Heart right ventricle (tissue), 16 donors: ENCODE measurements at places on chromosomes 7 and 10. TPM values are rescaled to one million over a fixed set of nuclear protein-coding genes. Genes with fewer than 3 reads are reported as not detected.

TMEM236 gene
- total RNA-seq: 2.5 TPM

DNA sequence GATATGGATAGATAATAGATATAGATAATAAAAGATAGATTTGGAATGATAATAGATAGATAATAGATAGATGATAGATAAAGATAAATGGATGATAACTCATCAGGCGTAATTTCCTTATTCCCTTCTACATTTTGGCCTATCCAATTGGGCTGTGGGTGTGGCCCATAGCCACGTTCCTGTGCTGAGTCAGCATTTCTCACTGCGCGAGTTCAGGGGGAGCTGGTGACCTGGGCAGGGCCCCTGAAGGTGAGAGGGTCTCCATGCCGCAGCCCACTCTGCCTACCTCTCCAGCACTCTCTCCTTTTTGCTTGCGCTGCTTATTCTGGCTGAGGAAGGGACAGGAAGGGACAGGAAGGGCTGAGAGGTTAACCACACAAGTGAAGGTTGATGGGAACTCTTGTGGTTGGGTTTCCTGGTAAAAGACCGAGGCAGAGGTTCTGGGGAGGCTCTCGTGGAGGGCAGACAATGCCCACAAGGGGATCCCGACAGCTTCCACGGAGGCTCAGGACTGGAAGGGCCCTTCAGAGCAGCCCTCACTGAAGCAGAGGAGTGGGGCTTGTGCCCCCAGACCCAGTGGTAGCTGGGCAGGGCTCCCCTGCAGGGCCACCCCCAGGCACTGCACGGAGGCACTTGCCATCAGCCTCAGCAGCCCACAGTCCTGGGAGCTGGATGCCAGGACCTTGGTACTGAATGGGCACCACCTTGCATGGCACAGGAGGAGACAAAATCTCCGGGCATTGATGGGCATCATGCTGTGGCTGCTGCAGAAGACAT is 247.3 kb upstream of the PITRM1 start:
- no peak for DNase-seq

CCDC136 gene
- 7.5 TPM for total RNA-seq

DNA sequence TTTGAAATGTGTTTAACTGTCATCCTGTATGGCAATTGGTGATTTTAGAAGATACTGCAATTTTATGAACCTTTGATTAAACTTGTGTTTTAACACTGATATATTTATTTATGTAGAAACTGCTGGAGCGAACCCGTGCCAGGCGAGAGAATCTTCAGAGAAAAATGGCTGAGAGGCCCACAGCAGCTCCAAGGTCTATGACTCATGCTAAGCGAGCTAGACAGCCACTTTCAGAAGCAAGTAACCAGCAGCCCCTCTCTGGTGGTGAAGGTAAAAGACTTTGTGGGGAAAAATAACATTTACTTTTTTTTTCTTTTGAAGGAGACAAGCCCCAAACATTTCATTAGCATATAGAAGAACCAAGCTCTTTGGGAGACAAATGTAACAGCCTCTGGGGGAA is 6.5 kb downstream of the ANLN start:
- no peak for DNase-seq

OR13A1 gene
- not detected for total RNA-seq

DNA sequence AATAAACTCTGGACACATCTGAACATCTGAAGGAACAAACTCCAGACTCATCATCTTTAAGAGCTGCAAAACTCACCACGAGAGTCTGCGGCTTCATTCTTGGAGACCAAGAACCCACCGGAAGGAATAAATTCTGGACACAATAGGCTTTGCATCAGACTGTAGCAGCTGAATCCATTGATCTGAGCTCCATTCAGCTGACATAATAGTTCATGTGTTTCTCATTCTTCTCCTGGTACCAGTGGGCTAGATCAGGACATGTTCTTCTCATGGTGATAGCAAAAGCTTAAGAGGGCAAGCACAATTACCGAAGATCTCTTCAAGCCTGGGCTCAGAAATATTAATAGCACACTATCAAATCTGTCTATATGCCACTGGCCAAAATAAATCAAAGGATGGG is 20.5 kb upstream of the GNAI1 start:
- DNase-seq: no peak

DNA sequence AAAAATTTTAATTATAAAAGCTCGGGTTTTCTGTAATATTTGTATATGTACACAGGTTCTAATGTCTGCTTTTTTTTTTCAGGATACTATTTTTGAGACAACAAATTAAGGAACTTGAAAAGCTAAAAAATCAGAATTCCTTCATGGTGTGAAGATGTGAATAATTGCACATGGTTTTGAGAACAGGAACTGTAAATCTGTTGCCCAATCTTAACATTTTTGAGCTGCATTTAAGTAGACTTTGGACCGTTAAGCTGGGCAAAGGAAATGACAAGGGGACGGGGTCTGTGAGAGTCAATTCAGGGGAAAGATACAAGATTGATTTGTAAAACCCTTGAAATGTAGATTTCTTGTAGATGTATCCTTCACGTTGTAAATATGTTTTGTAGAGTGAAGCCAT is 57.9 kb upstream of the BAMBI start:
- DNase-seq: no peak

FAM25G gene
- total RNA-seq: not detected

LFNG gene
- total RNA-seq: 9.2 TPM

- DNase-seq: no peak
These were observed 14.8 kb upstream of the WNT16 start for GRCh38 chr7:121313793-121314676.

GRCh38 chr7:137762334-137762733 is 84.4 kb downstream of the DGKI start:
- DNase-seq: no peak

SPAM1 gene
- not detected for total RNA-seq

GRCh38 chr10:132058793-132059759 is 6.7 kb upstream of the JAKMIP3 start:
- no peak for DNase-seq

- DNase-seq: no peak
These were observed 64.3 kb downstream of the PLXNA4 start for GRCh38 chr7:132511921-132512320.

DNA sequence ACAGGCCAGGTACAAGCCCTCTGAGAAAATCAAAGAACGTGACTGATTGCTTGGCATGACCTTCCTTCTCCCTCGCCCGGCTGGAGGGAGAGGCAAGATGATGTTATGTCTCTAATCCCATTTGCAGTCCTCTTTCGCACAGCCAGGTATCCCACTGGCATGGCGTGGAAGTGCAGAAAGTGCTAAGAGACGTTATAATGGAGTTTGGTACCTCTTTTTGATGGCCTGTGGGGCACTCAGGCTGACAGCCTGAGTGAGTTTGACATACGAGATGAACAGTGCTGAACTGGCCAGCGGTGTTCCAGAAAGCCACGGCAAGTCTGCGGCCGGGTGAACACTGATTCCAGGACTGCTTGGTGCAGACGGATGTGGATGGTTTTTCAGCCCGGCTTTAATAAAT is 241.6 kb downstream of the RAB11FIP2 start:
- no peak for DNase-seq

- no peak for DNase-seq
These were observed 79.2 kb downstream of the C7orf25 start for GRCh38 chr7:42832667-42833066.

RBP4 gene
- 3.5 TPM for total RNA-seq

- no peak for DNase-seq
These were observed 73.6 kb downstream of the ATXN7L1 start for GRCh38 chr7:105802604-105803428.

GRCh38 chr7:19754521-19755116 is 18.8 kb downstream of the TMEM196 start:
- no peak for DNase-seq

GRCh38 chr10:60578217-60578616 is 188.5 kb upstream of the ANK3 start:
- no peak for DNase-seq

GRCh38 chr7:2242541-2243429 is 759 bp downstream of the NUDT1 start:
- DNase-seq: no peak

HELLS gene
- 0.61 TPM for total RNA-seq

ABCB1 gene
- 2.5 TPM for total RNA-seq

GRCh38 chr10:110835841-110836240 is 35.9 kb upstream of the PDCD4 start:
- DNase-seq: no peak

- DNase-seq: no peak
These were observed 327.3 kb downstream of the FGFR2 start for GRCh38 chr10:121270906-121271305.

DNA sequence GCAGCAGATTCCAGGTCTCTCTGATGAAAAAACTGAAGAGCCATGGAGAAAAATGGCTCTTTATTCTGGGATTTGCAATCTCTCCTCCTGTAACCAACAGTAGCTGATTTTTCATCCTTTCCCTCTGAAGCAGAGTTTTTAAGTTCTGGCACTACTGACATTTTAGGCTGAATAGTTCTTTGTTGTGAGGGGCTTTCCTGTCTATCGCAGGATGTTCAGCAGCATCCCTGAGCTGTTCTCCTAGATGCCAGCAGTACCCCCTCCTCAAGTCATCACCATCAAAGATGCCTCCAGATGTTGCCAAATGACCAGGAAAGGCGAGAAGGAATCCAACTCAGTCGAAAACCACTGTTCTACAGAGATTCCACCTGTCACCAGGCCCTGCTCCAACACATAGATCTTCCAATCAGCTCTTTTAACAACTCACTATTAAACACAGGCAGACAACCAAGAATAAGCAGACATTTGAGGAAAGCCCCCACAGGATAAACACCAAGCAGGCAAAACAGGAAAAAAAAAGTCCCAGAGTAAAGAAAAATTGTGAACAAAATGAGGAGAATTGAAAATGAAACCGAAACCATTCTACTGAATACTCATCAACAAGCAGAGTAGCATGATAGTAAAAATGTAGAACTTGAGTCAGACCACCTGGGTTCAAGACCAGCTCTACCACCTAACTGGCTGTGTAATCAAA is 124.8 kb downstream of the MPP7 start:
- DNase-seq: no peak

LYZL1 gene
- total RNA-seq: not detected

PTPN12 gene
- 43.0 TPM for total RNA-seq

NOS3 gene
- total RNA-seq: 15.8 TPM

DNA sequence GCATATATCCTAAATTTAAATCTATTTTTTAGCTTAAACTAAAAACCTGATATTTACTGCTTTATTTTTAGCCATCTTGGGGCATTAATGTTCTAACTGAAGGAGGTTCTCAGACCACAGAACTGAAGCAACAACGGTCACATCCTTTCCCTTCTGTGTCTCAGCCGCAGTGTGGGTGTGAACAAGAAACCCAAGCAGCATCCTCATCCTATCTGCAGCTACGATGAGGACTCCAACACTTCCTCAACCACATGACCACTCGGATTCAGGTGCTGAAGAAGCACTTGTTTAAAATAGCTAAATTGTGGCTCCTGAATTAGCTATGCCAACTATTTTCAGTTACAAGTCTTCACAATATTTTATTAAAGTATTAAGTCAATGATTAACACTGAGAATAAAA is 5.3 kb downstream of the ESYT2 start:
- DNase-seq: no peak

DNA sequence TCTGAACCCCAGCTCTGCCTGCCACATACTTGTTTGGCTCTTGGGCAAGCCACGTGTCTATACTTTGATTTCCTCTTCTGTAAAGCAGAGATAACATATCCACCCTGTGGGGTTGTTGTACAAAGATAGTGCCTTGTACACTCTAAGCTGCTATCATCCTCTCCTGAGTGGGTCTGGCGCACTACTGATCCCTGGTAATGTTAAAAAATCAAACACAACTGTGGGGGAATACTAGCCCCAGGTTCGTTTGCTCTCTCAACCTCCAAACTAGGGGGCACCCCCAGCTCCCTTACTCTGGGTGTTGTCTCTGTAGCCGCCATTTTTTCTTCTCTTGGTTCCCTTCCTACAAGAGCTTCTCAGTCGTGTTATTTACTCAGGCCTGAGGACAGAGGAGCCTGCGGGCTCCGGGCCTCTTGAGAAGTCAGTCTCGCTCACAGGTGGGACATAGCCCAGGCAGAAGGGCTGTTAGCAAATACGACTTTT is 1.0 kb downstream of the POLM start:
- DNase-seq: no peak

ECHDC3 gene
- total RNA-seq: 57.5 TPM

DNA sequence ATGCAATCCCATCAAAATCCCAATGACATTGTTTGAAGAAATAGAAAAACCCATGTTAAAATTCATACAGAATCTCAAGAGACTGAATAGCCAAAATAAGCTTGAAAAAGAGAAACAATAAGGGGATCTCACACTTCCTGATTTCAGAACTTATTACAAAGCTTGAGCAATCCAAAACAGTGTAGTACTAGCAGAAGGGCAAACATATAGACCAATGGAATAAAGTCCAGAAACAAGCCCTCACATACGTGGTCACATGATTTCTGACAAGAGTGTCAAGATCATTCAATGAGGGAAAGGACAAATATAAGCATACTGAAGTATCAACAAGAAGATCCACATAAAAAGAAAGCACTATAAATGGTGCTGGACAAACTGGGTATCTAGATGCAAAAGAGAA is 31.9 kb downstream of the MICU1 start:
- DNase-seq: no peak

GRCh38 chr10:123640016-123640535 is 26.1 kb upstream of the GPR26 start:
- DNase-seq: no peak

DNA sequence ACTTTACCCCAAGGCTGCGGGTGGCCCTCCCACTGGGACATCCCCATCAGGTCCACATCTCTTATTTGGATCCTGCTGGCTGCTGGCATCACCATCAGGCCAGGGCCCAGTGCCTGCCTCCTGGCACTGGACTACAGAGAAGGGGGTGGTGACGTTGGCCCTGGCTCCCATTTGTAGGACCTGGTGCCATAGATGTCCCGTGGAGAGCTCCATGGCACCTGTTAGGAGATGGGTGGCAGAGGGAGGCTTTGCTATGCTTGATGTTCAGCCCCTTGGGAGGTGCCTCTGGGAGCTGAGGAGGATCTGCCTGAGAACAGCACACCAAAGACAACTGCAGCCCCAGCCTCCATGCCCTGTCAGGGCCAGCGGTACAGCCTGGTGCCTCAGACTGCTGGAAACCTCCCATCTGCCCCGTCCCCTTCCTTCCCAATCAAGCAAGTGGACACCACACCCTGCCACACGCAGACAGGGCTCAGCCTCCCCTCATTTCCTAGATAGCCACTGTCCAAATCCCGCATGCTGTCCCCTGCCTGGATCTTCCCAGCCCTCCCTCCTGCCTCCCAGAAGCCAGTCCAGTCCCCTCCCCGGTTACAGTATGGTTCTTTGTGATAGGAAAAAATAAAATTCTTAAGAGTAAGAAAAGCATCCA is 230.0 kb upstream of the GRB10 start:
- no peak for DNase-seq

GRCh38 chr7:147516391-147516790 is 1074.2 kb upstream of the C7orf33 start:
- no peak for DNase-seq

DNA sequence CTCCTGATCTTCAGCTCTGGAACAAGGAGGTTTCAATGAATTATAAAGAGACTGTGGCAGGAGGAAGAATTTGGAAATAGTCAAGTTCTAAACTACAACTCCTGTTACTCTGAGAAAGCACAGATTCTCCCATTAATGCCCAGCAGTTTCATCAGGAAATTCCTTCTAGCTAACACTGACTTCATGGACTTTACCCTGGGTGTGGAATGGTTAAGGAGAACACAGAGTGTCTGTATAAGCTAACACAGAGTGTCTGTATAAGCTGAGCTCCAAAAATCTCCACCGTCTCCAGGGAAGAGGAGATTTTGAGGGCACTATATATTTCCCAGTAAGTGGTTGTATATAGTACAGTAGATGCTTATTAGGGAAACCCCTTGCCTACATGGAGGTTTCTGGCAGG is 675.5 kb downstream of the XPNPEP1 start:
- no peak for DNase-seq

- DNase-seq: peak; percentile 65
These were observed 97.7 kb upstream of the EFCAB10 start for GRCh38 chr7:105678811-105679495.
